Brain (organoid and tissue), 16 donors: ENCODE measurements at places on chromosomes 5 and 9.

DNA sequence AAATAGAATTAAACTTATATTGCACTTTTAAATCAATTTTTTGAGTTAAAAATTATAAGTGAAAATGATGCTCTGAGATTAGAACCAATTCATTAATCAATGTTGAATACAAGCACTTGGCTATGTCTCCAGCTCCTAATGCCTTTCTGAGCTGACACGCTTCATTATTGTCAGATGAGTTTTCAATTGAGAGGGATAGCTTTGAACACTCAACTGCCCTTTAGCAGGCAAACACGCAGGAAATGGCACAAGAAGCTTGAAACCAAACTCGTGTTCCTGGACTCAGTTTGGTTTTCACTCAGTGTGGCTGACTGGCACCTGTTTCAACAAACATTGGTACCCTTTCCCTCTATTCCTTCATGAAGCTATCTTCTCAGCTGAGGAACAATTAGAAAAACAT lies 109.8 kb downstream of the MCTP1 start:
- no peak for DNase-seq

DNA sequence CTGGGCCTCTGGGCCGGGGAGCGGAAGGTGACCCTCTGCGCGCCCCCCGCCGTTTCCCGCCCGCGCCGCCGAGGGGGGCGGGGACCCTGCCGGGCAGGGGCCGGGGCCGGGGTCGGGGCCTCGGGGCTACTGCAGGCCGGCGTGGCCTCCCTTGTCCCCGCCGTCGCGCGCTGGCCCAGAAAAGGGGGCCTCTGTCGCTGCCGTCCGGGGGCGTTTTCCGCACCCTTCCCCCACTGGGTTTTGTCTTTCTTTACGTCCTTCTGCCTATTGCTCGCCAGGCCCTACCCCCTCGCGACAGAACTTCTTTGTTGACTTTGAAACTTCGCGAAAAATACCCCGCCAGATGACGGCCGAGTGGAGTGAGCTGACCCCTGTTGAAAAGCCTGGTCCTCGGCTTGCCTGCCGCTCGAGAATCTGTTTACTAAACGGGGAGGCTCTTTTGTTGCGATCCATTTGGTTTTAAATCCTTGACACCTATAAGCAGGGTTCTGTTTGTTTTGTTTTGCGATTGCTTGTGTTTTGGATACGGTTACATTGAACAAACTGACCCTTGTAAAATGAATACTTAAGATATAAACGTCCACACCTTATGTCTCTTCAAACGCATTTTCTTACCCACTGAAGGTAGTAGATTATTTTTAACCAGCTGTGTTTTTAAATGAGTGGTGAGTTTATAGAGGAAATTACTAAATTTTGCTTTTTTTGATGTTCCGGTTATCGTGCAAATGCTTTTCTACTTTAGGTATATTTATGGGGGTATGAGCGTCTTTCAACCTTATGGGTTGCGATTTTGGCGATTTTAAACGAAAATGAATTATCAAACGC lies 765 bp downstream of the MARCHF6 start:
- peak; percentile 73 for DNase-seq

GRCh38 chr9:15286161-15286821 lies 20.7 kb downstream of the TTC39B start:
- no peak for DNase-seq

DNA sequence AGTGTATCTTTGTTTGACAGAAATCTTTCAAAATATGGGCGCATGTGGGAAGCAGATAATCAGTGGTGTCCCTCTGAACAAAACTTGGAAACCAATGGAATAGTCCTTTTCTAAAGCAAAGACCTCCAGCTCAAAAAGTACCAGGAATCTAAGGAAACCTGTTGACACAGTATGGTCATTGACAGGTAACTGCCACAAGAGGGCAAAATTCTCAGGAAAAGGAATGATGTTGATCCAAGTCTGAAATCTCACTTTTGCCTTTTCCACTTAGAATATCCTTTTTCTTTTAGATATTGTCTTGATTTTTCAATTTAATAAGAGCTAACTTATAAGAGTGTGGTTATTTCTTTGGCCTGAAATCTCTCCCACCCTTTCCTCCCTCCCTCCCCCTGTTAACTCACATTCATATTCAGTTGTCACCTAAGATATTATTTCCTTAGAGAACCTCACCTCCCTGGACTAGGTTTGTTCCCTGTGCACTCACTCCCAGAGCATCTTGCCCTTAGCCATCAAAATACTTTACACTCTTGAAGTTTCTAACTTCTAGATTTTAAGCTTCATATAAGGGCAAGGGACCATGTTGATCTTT lies 59.0 kb upstream of the BARX1 start:
- DNase-seq = peak; percentile 28

DNA sequence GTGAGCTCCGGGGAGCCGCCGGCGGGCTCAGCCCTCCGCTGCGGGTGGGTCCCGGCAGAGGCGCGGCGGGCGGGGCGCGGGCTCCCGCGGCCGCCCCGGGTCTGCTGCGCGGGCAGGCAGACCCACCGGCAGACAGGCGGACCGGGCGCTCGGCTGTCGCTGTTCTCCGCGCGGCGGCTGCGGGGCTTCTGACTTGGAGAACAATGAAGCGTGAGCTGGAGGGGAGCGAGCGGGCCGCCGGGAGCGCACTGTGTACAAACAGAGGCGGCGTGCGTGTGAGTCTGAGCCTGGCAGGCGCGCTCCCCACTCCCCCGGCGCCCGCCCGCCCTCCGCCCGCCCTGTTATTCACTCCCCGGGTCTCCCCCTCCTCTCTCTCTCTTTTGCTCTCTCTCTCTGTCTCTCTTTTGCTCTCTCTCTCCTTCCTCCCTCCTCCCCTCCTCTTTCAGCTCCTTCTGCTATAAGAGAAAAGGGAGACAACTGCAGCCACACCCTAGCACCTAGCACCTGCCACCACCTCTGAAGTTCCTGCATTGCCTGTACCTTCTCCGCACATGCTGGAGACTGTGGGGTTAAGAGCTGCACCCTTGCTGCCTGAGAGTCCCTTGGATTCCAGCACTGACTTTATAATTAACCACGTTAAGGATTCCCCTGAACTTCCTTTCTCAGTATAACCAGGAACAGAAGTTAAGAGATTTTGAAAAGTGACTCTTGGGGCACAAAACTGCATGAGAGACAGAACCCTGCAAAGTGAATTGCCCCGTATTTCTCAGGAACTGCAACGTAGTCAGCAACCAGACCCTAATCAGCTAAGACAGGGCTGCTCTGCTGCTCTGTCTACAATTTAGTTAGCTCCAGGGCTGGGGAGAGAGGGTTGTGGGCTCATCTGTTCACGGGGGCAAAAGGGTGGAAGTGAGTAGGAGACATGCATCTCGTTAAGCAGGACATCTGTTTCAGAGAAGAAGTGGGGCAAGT lies at the start of gene EDIL3:
Gene EDIL3, minus strand, starts transcription at position 277 of the 972 bp plus-strand sequence. CDS start 506 bp downstream, outside the sequence.
- peak; percentile 86 for DNase-seq

DNA sequence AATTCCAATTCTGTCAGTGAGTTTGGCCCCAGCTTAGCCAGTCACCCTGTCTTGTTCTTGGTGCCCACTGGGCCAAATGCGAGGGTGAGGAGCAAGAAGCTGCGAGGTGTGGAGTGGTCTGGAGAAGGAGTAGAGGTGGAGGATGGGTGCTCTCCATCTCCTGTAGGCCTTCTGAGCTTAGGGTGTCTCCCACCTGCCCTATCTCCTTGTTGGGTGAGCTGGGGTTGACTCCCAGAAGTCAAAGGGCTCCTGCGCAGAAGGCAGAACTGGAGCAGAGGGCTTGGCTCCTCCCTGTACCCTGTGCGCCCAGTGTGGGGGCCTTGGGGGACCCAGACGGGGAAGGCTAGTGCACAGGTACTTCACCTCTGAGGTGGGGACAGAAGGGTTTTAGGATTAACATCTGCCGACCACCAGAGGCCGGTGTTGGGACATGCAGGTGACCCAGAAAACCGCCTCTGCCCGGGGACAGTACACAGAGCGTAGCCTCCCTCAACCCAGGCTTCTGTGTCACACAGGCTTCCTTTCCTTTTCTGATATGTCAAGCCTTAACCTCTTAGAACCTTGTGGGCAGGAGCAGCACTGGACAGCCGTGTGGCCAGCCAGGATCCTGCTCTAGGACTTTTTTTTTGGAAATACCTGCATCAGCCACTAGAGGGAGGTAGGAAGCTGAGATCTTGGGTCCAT lies 16.9 kb downstream of the IL5 start:
- peak; percentile 78 for DNase-seq

- DNase-seq = peak; percentile 9
Measured at GRCh38 chr5:78295035-78295961, 800 bp upstream of the AP3B1 start.

DNA sequence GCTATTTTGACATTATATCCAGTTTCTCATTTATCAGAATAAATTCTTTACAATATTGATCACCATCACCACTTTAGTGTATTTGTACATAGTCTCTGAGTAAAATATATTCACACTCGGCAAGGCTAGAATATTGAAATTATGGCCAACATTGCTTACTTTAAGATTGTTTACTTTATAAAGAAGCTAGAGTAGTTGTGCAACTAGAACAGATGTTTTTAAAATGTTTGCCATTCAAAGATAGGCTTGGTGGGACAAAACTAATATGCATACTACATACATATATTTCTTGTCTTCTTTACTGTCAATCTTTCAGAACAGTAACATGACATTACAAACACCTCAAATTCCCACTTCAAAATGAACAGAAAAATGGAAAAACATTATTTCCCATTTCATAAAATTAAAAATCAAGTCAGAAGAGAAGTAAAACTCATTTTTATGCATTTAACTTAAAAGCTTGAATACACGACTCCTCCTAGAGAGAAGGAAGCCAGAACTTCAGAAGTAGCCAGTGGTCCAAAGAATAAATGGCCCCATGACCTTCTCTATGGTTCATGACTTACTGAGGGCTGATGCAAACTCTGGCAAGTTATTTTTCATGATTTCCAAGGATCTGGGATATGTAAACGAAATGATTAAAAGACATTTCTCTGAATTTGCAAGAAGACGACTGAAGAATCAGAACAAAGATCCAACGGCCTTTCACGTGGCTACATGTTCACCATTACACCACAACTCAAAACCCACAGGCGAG lies 14.1 kb downstream of the MTX3 start:
- DNase-seq = no peak

- peak; percentile 49 for DNase-seq
Measured at GRCh38 chr9:112532427-112532826, 45.8 kb downstream of the KIAA1958 start.

DNA sequence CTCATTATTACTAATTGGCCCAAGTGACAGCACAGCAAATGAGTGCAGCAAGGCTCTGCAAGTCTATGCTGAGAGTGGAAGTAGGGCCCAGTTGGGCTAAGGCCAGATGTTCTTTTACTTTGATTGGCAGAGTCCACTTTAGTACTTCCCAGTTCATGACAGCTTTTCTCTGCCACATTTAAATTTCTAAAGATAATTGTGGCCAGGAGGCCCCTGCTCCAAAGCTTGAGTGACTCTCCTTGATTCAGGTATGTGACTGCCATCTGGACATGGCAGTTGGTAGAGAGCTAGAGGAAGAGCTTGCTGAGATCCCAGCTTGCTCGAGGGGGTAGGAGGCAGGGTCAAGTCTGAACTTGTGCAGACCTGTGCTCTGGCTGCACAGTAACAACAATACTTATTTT lies 154.1 kb downstream of the CARTPT start:
- peak; percentile 40 for DNase-seq

DNA sequence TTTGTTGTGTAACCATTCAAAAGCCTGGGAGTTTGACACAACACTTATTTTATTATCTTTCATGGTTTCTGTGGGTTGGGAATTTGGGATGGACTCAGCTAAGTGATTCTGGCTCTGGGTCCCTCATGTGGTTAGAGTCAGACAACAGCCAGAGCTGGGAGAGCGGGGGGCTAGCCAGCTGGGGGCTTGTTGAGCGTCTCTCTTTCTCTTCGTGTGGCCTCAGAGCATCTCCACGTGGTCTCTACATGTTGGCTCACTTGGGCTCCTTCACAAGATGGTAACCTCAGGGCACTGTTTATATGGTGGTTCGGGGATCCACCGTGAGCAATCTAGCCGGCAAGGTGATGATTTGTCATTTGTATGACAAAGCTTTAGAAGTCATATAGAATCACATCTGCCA lies 73.6 kb downstream of the FSTL4 start:
- no peak for DNase-seq

GRCh38 chr5:133708331-133708850 lies 96.0 kb upstream of the FSTL4 start:
- no peak for DNase-seq

GRCh38 chr9:126347093-126347492 lies 20.5 kb downstream of the MVB12B start:
- DNase-seq = no peak

DNA sequence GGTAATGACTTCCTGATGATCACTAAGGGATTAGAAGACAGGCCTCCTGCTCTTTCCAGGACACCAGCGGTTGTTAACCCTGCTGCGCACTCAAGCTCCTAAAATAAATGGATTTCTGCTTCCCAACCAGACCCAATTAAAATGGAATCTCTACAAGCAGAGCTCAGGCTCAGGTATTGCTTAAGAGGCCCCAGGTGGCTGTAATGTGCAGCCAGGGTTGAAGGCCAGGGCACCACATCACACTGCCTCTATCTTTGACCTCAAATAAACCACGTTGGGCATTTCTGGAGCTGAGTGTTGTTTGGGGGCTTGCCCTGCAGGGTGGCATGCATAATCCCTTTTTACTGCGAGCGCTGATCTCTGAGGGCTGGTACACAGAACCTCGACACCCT lies 108.0 kb downstream of the FBXO38 start:
- DNase-seq = no peak

GRCh38 chr5:79516986-79517385 lies 3.1 kb upstream of the HOMER1 start:
- no peak for DNase-seq

GRCh38 chr5:141753971-141754713 lies 72.1 kb upstream of the ARAP3 start:
- no peak for DNase-seq

- DNase-seq = no peak
Measured at GRCh38 chr5:33235824-33236223, 204.9 kb upstream of the TARS1 start.

DNA sequence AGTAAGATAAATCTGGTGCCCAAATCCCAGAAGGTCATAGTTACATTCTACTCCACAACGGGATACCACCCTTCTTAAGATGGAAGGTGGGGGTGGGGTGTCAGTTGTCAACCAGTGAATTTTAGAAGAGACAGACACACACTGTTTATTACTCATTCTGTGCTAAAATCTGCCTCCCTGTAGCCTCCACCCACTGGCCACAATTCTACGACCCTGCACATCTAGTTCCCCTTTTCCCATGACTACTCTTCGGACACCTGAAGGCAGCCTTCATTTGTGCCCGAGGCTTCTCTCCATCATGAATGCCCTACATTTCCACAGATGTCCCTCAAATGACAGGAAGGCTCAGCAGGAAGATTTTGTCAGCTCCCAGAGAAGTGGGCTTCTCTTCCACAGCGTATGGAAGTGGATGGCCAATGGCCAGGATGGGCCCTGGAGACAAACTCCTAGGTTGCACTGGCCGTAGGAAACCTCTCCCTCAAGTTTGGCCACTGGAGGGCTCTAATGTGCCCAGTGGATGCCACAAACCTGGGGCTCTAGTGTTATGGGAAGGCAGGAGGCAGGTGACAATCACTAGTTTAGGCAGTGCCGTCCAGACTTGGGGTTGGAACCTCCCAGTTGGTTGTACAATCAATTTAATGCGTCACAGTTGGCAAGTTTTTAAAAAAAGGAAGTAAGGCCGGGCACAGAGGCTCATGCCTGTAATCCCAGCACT lies 46.6 kb downstream of the PTPN3 start:
- DNase-seq = no peak

- no peak for DNase-seq
Measured at GRCh38 chr9:16598316-16598715, 272.2 kb downstream of the BNC2 start.

GRCh38 chr5:82421119-82421518 lies 143.0 kb upstream of the RPS23 start:
- DNase-seq = no peak
